ENCODE measurements at places on chromosomes 12 and 14.

GRCh38 chr12:92732716-92733115 is 29.9 kb downstream of the PLEKHG7 start:
- no peaks in the 10 kb centered on the region for H3K27me3 ChIP-seq
- no peak for DNase-seq
- no peak overlapping the region for H3K4me3 ChIP-seq
- H3K27ac ChIP-seq: no peak overlapping the region

- H3K4me3 ChIP-seq: no peak overlapping the region
- no peaks in the 10 kb centered on the region for H3K27me3 ChIP-seq
- H3K36me3 ChIP-seq: no peaks in the 10 kb centered on the region
- H3K27ac ChIP-seq: no peak overlapping the region
- DNase-seq: no peak
Measured at GRCh38 chr14:28161040-28161439, 605.5 kb upstream of the FOXG1 start.

- H3K27me3 ChIP-seq: no peaks in the 10 kb centered on the region
- no peaks in the 10 kb centered on the region for H3K36me3 ChIP-seq
- peaks cover 53% of the 10 kb centered on the region for H3K4me1 ChIP-seq
- H3K4me3 ChIP-seq: no peak overlapping the region
- H3K27ac ChIP-seq: no peak overlapping the region
Measured at GRCh38 chr12:95626854-95627253, 75.6 kb upstream of the USP44 start.

DNA sequence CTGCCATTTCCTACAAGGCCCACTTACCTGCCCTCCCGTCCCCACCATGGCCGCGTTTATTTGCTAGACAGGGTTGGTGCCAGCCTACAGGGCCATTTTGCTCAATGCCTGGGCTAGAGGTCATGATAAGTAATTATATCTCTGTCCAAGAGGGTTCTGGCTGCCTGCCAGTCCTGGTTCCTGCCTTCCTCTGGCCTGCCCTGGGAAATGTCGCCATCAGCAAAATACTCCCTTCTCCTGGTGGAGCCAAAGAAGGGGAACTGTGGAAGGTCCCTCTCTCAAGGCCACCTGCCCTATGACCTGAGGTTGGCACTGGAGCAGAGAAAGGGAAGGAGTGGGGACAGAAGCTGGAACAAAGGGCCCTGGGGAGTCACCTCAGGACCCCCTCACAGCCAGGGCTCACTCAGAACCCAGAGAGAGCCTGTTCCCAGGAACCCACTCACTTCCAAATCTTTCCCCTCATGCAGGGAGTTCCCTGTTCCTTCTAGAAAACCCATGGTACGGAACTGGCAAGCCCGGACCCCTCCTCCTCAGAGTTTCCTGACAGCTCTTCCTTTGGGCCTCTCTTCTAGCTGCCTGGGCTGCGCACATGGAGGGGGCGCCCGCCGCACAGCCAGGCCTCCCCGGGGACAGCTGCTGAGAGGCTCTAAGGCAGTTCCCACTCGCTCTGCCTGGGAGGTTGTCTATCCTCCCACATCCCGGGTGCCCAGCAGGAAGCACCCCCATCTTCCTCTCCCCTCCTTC is 280.5 kb downstream of the DPF3 start:
- peak overlapping the region; percentile 93 for H3K27ac ChIP-seq
- peaks cover 79% of the 10 kb centered on the region for H3K4me1 ChIP-seq
- no peaks in the 10 kb centered on the region for H3K27me3 ChIP-seq
- no peak overlapping the region for H3K4me3 ChIP-seq
- peak; percentile 88 for DNase-seq
- H3K36me3 ChIP-seq: no peaks in the 10 kb centered on the region

DNA sequence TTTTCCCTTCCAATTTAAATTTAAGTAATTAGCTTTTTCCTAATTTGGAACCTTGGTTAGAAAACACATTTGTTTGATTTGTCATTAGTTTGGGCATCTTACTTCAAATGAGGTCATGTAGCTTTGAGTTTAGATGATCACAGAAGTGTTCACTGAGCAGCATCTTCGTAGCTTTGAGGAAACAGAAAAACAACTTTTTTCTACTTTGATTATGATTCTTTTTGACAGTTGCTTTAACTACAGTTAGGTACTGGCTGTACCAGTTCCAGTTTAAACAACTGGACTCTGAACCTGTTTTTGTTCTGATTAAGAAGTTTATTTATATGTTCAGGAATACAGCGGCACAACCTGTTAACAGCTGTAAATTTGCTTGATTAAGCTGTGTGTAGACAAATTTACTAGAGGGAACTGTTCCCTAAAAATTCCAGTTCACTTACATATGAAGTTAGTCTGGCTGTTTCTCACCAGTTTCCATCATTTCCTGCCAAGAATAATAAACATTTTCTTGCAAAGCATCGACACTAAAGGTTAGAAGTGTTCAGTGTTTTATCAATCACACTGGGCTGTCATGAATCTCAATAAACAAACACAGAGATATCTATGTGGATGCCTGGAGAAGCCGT is 191.9 kb downstream of the RAD51B start:
- H3K4me1 ChIP-seq: no peaks in the 10 kb centered on the region
- H3K36me3 ChIP-seq: no peaks in the 10 kb centered on the region
- no peak for DNase-seq
- H3K27me3 ChIP-seq: no peaks in the 10 kb centered on the region
- H3K27ac ChIP-seq: peak overlapping the region; percentile 2
